Left lung (tissue), 14 donors: ENCODE measurements at places on chromosomes 7 and 10. TPM values are rescaled to one million over a fixed set of nuclear protein-coding genes. Genes with fewer than 3 reads are reported as not detected.
A peak's percentile ranks its signal among the peaks of the same experiment; 100 is the strongest.

Gene ITGA8
- 25.5 TPM for total RNA-seq

DNA sequence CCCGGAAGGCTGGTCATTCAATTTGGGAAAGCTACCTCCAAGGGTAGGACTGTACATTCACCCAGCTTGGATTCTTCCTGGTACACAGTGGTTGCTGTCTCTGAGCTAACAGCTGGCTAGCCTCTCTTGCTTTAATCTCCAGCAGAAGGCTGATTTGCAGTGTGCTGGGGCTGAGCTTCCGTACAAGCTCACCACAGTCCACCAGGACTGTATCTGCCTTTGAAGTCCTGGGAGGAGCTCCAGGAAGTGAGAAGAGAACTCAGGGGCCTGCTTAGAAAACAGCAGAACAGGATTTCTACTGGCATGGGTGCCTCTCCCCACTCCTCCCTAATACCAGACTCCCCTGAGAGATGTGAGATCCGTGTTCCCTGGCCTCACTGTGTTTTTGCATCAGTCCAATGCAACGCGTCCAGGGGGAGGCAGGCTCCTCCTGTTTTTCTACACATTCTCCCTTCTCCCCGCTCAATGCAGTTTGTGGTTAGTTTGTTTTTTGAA lies 6.6 kb downstream of the AFAP1L2 start:
- H3K36me3 ChIP-seq, result no peaks in the 10 kb centered on the region
- no peak for DNase-seq
- peak overlapping the region; percentile 13 for H3K27ac ChIP-seq
- no peaks in the 10 kb centered on the region for H3K4me1 ChIP-seq

DNA sequence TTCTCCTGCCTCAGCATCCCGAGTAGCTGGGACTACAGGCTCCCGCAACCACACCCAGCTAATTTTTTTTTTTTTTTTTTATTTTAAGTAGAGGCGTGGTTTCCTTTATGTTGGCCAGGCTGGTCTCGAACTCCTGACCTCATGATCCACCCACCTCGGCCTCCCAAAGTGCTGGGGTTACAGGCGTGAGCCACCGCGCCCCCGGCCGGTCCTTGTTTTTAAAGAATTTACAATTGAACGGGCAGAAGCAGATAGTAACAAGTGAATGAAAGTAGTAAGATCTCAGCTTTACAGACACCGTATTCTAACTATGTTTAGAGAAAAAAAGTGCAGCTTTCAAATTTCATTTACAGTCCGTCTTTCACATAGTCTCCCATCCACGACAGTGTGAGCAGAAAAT lies 112.5 kb upstream of the VWC2 start:
- no peaks in the 10 kb centered on the region for H3K27me3 ChIP-seq
- H3K4me1 ChIP-seq, result no peaks in the 10 kb centered on the region
- H3K36me3 ChIP-seq, result no peaks in the 10 kb centered on the region
- no peak overlapping the region for H3K27ac ChIP-seq
- no peak overlapping the region for H3K4me3 ChIP-seq

- no peaks in the 10 kb centered on the region for H3K4me1 ChIP-seq
- no peak for DNase-seq
- no peaks in the 10 kb centered on the region for H3K27me3 ChIP-seq
- H3K27ac ChIP-seq, result no peak overlapping the region
Measured at GRCh38 chr10:94423627-94424026, 21.3 kb downstream of the TBC1D12 start.

- H3K36me3 ChIP-seq, result no peaks in the 10 kb centered on the region
- no peaks in the 10 kb centered on the region for H3K4me1 ChIP-seq
- no peak overlapping the region for H3K27ac ChIP-seq
- no peak for DNase-seq
- no peaks in the 10 kb centered on the region for H3K27me3 ChIP-seq
Measured at GRCh38 chr7:84624527-84624926, 429.9 kb upstream of the SEMA3A start.

Gene LUC7L2
- total RNA-seq, result 67.2 TPM

Gene ERLIN1
- total RNA-seq, result 34.5 TPM
